RWPE2 (cell line): ENCODE measurements at places on chromosomes 2 and 18.

GRCh38 chr2:105926960-105927678, 182.4 kb downstream of the NCK2 start:
- H3K36me3 ChIP-seq = no peaks in the 10 kb centered on the region
- H3K27me3 ChIP-seq = no peaks in the 10 kb centered on the region
- no peak overlapping the region for H3K4me3 ChIP-seq
- H3K4me1 ChIP-seq = no peaks in the 10 kb centered on the region

GRCh38 chr2:5544205-5544786, 147.9 kb upstream of the SOX11 start:
- H3K36me3 ChIP-seq = no peaks in the 10 kb centered on the region
- DNase-seq = no peak
- H3K4me3 ChIP-seq = no peak overlapping the region
- no peaks in the 10 kb centered on the region for H3K27me3 ChIP-seq

GRCh38 chr2:33552758-33553461, 46.2 kb downstream of the FAM98A start:
- H3K4me3 ChIP-seq = no peak overlapping the region
- H3K36me3 ChIP-seq = no peaks in the 10 kb centered on the region
- no peak for DNase-seq
- H3K4me1 ChIP-seq = no peaks in the 10 kb centered on the region

DNA sequence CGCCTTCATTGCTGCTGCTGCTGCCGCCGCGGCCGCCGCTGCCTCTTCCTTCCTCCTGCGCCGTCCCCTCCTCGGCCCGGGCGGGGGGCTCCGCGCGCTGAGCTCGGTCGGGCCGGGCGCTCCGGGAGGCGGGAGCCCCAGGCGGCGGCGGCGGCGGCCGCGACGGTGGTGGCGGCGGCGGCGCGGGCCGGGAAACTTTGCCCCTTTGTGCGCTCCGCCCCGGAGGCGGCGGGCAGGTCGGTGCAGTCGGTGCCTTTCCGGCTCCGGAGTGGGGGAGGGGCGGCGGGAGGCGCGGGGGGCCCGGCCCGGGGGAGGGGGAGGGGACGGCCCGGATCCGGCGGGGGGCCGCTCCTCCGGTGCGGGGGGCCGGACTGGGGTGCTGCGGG, 205 bp downstream of the TET3 start:
- H3K27ac ChIP-seq = peak overlapping the region; percentile 98
- H3K4me1 ChIP-seq = peaks cover 52% of the 10 kb centered on the region
- H3K4me3 ChIP-seq = peak overlapping the region; percentile 58
- DNase-seq = no peak
